ENCODE measurements at places on chromosomes 16 and 17.

DNA sequence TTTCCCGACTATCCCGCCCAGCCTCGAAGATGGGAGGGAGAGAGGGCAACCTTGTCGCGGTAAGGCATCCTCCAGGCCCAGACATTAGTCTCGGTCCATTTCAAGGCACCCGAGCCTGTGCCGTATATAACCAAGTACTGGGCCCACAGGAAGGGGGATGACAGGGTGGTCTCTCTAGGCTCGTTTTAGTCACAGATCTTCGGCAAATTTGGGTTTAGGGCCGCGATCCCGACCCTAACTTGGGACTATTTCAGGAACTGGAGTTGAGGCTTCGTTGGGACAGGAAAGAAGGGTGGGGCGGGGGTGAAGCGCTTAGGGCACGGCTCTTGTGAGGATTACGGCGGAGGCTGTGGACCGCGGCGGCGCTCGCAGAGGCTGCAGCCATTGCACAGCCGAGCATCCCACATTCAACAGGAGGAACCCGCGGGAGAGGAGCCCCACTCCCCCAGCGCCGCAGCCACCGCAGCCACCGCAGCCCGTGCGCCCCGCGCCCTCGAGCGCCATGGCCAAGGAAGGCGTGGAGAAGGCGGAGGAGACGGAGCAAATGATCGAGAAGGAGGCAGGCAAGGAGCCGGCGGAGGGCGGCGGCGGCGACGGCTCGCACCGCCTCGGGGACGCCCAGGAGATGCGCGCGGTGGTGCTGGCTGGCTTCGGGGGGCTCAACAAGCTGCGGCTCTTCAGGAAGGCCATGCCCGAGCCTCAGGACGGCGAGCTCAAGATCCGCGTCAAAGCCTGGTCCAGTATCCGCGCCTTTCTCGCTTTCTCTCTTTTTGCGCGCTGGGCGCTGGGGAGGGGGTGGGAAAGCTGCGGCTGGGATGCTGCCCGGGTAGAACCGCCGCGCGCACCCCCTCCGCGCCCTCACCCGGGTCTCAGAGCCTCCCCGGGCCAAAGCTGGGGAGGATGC, at the start of gene VAT1L:
TSS of gene VAT1L (plus strand) at position 384 of the 904 bp plus-strand sequence. CDS start at position 503, 119 bp downstream.
- H3K36me3 ChIP-seq = no peaks in the 10 kb centered on the region
- peaks cover 8% of the 10 kb centered on the region for H3K27me3 ChIP-seq
- no peak within 1 kb of the TSS for H3K27ac ChIP-seq
- H3K4me3 ChIP-seq = peak within 1 kb of the TSS; percentile 83
- H3K4me1 ChIP-seq = no peaks in the 10 kb centered on the region
- DNase-seq = no peak

- no peak overlapping the region for H3K27ac ChIP-seq
- no peak overlapping the region for H3K4me3 ChIP-seq
- no peaks in the 10 kb centered on the region for H3K4me1 ChIP-seq
- no peaks in the 10 kb centered on the region for H3K27me3 ChIP-seq
Observed at GRCh38 chr16:89519881-89520280, 11.7 kb downstream of the SPG7 start.

DNA sequence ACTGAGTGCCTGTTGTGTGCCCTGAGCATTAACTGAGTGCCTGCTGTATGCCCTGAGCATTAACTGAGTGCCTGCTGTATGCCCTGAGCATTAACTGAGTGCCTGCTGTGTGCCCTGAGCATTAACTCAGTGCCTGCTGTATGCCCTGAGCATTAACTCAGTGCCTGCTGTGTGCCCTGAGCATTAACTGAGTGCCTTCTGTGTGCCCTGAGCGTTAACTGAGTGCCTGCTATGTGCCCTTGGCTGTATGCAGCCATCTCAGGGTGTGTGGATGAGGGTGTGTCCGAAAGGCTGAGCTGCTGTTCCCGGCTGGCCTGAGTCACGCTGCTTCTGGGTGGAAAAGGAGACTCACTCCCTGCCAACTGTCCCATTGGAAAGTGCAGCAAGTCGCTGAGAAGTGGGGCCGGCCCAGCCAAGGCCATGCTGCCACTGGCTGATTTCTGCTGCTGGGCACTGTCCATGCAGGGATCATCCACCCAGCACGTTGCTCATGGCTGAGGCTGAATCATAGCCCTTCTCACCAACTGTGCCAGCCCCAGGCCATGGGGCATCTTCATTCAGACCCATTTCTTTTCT, 113.8 kb downstream of the OR1D5 start:
- no peaks in the 10 kb centered on the region for H3K36me3 ChIP-seq
- no peak for DNase-seq
- no peaks in the 10 kb centered on the region for H3K27me3 ChIP-seq
- H3K4me3 ChIP-seq = no peak overlapping the region
- no peaks in the 10 kb centered on the region for H3K4me1 ChIP-seq

- no peaks in the 10 kb centered on the region for H3K36me3 ChIP-seq
- no peak overlapping the region for H3K27ac ChIP-seq
- H3K4me1 ChIP-seq = peaks cover 7% of the 10 kb centered on the region
- no peak overlapping the region for H3K4me3 ChIP-seq
- H3K27me3 ChIP-seq = no peaks in the 10 kb centered on the region
Observed at GRCh38 chr16:89413811-89414585, 76.4 kb downstream of the ANKRD11 start.

- H3K36me3 ChIP-seq = no peaks in the 10 kb centered on the region
- H3K4me1 ChIP-seq = peaks cover 4% of the 10 kb centered on the region
- no peak overlapping the region for H3K27ac ChIP-seq
- no peak for DNase-seq
Observed at GRCh38 chr16:50458667-50459495, 89.3 kb upstream of the NKD1 start.

DNA sequence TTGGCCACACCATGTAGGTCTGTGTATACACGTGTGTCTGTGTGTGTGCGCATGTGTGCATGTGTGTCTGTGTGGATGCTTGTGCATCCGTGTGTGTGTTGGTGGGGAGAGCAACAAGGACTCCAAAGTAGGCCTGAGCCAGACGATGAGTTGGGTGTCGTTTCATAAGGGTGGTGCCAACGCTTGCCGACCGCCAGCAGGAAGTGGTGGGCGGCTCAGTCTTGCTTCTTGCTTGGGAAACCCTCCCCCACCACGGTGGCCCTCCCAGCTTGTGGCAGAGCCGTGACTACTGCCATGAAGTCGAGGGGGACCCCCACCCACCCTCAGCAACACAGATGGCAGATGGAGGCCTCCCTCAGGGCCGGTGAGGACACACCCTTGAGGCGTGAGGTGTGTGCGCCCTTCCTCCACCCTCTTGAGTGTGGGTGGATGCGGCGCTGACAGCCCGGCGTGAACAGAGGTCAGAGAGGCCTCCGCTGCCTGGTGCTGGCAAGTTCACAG, 17.5 kb downstream of the SBK1 start:
- DNase-seq = no peak
- peaks cover 8% of the 10 kb centered on the region for H3K36me3 ChIP-seq
- H3K4me3 ChIP-seq = no peak overlapping the region
- no peaks in the 10 kb centered on the region for H3K27me3 ChIP-seq
- H3K27ac ChIP-seq = no peak overlapping the region
- no peaks in the 10 kb centered on the region for H3K4me1 ChIP-seq

DNA sequence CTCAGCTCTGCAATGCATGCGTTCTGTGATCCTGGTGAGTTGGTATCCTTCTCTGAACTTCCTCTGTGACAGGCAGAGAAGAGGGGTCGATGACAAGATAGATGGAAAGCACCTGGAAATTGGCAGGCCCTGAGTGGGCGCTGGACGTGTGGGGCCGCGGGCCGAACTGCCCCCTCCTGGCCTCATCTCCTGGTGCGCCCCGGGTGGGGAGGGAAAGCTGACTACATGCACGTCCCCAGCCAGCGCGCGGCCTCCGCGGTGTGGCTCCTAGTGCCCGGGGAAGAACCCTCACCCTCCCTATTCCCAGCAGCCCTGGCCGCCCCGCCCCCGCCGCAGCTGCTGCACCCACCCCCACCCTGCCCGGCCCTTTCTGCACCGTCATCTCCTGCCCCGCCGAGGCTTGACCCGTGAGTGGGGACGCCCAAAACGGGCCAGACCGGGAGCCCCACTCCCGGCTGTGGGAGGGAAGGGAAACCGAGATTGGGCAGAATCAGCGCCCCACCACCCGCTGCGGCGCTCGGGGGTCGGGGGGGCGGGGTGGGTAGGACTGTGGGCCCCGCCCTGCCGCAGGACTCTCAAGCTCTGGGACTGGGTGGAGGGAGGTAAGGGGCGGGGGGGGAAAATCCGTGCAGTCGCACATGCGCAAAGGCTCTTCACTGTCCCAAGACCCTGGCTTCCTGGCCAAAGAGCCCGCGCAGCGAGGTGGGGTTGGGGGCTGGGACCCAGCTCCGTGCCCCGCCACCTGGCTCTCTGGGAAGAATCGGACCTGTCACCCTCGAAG, at the start of gene NOL3:
TSS of gene NOL3 (plus strand) at position 371 of the 781 bp plus-strand sequence.
- DNase-seq = no peak
- H3K27ac ChIP-seq = no peak within 1 kb of the TSS
- no peaks in the 10 kb centered on the region for H3K36me3 ChIP-seq
- peaks cover 77% of the 10 kb centered on the region for H3K27me3 ChIP-seq

- no peaks in the 10 kb centered on the region for H3K4me1 ChIP-seq
- H3K4me3 ChIP-seq = no peak overlapping the region
- H3K27ac ChIP-seq = no peak overlapping the region
- no peaks in the 10 kb centered on the region for H3K27me3 ChIP-seq
Observed at GRCh38 chr17:13127921-13128602, 110.2 kb upstream of the ELAC2 start.

DNA sequence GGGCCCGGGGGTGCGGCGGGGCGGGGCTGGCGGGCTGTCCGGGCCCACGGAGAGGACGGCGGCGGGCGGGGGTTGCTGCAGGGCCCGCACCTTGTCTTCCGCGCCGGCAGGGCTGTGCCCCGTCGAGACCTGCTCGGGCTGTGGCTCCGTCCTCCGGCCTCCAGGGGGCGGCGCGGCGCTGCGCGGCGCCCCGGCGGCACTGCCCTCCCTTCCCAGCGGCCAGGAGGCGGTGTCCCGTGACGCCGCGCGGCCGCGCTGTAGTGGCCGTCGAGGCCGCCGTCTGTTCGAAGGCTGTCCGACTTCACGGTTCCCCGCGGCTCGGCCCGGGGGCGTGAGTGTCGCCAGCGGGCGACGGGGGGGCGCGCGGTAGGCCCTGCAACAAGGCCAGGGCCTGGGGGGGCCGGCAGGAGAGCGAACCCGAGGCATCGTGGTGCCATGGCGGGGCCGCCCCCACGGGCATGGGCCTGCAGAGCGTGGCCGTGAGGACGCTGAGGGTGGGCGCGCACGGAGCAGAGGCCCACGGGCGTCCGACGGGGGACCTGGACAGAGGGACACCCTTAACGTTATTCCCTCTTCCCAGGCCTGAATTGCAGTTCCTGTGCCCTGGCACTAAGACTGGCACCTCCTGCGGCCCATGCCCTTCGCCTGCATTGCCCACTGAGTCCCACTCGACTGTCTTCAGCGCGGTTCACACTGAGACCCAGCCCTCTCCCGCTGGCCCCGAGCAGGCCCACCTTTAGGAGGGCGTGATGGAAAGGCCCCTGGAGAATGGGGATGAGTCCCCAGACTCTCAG, at the start of gene PLEKHG4:
TSS of gene PLEKHG4 (plus strand) at position 237 of the 794 bp plus-strand sequence. CDS start at position 750, 513 bp downstream.
- H3K4me3 ChIP-seq = peak within 1 kb of the TSS; percentile 59
- H3K27me3 ChIP-seq = no peaks in the 10 kb centered on the region
- no peaks in the 10 kb centered on the region for H3K36me3 ChIP-seq
- no peak for DNase-seq
- no peak within 1 kb of the TSS for H3K27ac ChIP-seq
- H3K4me1 ChIP-seq = peaks cover 2% of the 10 kb centered on the region

DNA sequence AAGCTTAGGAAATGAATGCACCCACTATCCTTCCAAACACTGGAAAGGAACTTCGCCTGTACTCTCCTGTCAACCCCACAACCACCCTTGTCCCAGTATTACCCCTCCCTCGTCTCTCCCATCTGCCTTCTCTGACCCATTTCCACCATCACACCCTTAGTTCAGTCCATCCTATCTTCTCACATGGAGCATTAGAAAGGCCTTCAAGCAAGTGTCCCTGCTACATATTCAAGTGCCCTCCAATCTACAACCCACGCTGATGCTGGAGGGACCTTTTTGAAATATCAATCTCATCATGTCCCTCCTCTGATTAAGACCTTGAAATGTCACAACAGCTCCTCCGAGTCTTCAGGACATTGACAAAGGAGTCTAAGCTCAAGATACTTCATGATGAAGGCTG, 133.8 kb upstream of the CCL2 start:
- no peaks in the 10 kb centered on the region for H3K27me3 ChIP-seq
- H3K27ac ChIP-seq = no peak overlapping the region
- H3K4me3 ChIP-seq = no peak overlapping the region
- H3K36me3 ChIP-seq = no peaks in the 10 kb centered on the region
- no peaks in the 10 kb centered on the region for H3K4me1 ChIP-seq

DNA sequence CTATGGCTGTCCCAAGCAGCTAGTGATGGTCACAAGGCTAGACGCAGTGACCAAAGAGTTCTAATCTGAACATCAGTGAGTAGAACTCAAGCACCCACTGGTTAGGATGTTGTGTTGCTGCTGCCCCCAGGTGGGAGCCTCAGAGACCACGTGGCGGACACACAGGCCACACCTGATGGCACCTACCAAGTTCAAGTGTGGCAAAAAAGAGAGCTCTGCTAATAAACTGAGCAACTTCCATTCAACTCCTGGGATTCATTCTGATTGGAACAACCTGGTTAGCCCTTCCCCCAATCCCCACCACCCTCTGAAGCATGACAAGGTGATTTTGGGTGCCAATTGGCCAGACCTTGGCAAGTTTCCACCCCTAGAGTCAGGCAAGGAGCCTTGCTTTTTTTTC, 3.5 kb upstream of the LCMT1 start:
- no peak overlapping the region for H3K4me3 ChIP-seq
- no peak for DNase-seq
- no peaks in the 10 kb centered on the region for H3K36me3 ChIP-seq
- no peak overlapping the region for H3K27ac ChIP-seq
- H3K27me3 ChIP-seq = no peaks in the 10 kb centered on the region

DNA sequence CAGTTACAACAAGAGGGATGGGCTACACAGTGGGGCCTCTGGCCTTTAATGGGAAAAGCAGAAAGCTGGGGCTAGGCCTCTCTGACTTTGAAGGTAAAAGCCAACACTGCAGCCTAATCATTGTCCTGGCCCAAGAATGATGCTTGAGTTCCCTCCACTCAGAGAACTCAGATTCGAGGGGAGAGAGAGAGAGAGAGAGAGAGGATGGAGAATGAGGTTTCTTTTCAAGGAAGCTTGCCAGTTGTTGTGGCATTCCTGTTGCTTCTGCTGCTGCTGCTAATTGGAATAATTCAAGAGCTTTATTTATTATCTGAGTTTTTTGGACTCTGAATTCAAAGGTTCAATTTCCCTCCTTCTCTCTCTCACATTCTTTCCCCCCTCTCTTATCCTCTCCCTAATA, 144.6 kb upstream of the IRX6 start:
- no peaks in the 10 kb centered on the region for H3K36me3 ChIP-seq
- no peak for DNase-seq
- no peaks in the 10 kb centered on the region for H3K4me1 ChIP-seq
- H3K27ac ChIP-seq = no peak overlapping the region
- H3K4me3 ChIP-seq = no peak overlapping the region
- H3K27me3 ChIP-seq = no peaks in the 10 kb centered on the region

- no peak for DNase-seq
- H3K4me3 ChIP-seq = no peak overlapping the region
- H3K4me1 ChIP-seq = peaks cover 9% of the 10 kb centered on the region
- no peak overlapping the region for H3K27ac ChIP-seq
- H3K27me3 ChIP-seq = no peaks in the 10 kb centered on the region
- no peaks in the 10 kb centered on the region for H3K36me3 ChIP-seq
Observed at GRCh38 chr16:49528060-49528865, 154.7 kb downstream of the C16orf78 start.

- no peak overlapping the region for H3K27ac ChIP-seq
- DNase-seq = no peak
- H3K27me3 ChIP-seq = no peaks in the 10 kb centered on the region
- no peaks in the 10 kb centered on the region for H3K36me3 ChIP-seq
- no peaks in the 10 kb centered on the region for H3K4me1 ChIP-seq
Observed at GRCh38 chr16:73016488-73016830, 31.5 kb downstream of the ZFHX3 start.

GRCh38 chr16:89973235-89973634, 24.7 kb downstream of the DEF8 start:
- H3K27me3 ChIP-seq = no peaks in the 10 kb centered on the region
- no peak overlapping the region for H3K27ac ChIP-seq
- peaks cover 5% of the 10 kb centered on the region for H3K36me3 ChIP-seq
- H3K4me1 ChIP-seq = 0 out of 2 replicates have a peak, but pooled peaks cover 1% of the 10 kb centered on the region

Data from iPS DF 6.9 (cell line).